ENCODE measurements at places on chromosomes 2 and 18.

GRCh38 chr2:140747090-140747489 is 1383.7 kb downstream of the LRP1B start:
- DNase-seq, result no peak

- DNase-seq, result no peak
Measured at GRCh38 chr18:8848541-8848940, 143.2 kb downstream of the MTCL1 start.

- no peak for DNase-seq
Measured at GRCh38 chr2:237090906-237091305, 5.2 kb downstream of the COPS8 start.

DNA sequence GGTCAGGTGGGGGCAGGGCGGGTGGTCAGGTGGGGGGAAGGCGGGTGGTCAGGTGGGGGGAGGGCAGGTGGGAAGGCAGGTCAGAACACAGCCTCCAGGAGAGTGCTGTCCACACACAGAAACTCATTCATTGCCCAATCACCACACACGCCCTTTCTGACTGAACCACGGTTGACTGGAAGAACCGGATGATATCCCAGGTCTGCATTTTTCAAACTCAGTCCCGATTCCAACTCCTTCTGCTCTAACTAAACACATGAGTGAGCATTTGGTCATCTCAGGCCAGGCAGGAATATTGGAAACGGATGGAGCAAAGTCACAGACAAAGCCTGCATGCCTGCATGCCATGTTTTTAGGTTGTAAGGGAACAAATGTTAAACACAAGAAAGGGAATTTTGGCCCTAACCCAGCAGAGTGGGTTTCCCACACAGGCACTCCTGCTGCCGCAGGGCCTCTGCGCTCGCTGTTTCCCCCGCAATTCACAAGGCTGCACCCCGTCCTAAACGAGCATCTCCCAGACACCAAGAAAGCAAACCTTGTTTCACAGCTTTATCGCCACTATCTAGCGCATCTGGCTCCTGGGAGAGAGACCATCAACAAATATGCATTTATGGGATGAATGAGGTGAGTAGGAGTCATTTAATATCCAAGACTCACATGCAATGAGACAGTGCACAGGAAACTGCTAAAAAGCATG is 100.1 kb downstream of the ZNF516 start:
- no peak for DNase-seq

GRCh38 chr2:17057109-17058017 is 391.7 kb upstream of the CYRIA start:
- DNase-seq, result no peak

DNA sequence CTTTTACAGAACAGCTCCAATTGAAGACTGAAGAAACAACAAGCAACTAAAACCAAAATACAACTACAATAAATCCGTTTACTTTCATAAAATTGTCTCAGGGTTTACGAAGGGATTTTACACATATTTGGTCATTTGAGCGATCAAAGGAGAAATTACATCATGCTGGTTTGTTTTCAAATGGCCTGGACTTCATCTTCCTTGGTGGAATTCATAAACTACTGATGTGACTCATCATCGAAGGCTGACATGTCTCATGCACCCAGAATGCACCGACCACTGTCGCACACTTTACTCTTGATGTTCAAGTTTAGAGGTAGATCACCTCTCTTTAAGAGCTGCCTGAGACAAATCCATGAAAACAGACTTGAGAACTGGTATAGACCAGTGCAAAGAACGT is 25.6 kb upstream of the PMAIP1 start:
- no peak for DNase-seq

GRCh38 chr18:13359210-13359609 is 140.7 kb downstream of the LDLRAD4 start:
- DNase-seq, result no peak

DNA sequence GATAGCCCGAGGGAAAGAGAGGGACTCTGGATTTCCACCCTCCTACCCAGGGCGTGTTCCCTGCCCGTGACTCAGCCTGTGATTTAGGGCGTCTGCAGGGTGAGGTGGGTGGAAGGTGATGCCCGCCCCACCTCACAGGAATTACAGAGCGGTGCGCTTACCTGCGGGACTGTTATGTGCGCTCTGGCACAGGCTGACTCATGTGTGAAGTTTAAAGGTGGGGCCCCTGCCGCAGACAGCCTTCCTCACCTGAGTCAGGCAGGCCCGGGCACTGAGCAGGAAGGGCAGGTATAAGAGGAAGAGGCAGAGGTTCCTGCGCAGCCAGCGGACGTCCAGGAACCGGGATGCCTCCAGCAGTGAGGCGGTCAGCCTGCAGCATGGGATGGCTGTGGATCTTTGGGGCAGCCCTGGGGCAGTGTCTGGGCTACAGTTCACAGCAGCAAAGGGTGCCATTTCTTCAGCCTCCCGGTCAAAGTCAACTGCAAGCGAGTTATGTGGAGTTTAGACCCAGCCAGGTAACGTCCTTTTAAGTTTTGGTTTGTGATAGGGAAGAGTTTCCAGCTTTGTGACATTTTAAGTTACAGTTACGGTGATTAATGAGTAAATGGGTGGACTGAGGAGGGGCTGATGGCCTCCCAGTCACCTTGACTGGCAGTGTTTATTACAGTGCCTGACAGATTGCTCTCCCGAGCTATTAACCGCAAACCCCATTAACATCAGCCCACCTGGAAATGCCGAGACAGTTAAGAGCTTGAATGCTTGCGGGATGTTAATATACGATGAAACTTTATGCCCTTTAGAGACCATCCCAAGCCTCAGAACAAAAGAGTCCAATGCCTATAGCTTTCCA is 141.6 kb upstream of the TTC39C start:
- DNase-seq, result no peak

DNA sequence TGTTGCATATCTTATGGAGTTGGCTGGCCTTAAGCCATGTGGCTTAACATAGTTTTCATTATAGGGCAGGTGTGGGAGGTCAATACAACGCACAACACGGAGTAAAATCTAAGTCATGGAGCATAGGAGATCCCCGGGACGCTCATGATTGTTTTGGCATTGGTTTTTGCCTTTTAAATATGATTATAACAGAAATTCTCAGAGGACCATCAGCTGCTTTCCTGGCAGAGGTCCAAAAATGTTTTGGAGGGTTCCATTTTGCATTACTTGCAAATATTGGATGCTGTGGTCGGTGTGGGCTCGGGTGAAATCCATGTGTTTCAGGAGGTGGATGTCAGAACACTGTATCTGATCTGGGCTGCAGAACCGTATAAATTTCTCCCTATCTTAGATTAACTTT is 3.4 kb downstream of the NCOA1 start:
- no peak for DNase-seq

DNA sequence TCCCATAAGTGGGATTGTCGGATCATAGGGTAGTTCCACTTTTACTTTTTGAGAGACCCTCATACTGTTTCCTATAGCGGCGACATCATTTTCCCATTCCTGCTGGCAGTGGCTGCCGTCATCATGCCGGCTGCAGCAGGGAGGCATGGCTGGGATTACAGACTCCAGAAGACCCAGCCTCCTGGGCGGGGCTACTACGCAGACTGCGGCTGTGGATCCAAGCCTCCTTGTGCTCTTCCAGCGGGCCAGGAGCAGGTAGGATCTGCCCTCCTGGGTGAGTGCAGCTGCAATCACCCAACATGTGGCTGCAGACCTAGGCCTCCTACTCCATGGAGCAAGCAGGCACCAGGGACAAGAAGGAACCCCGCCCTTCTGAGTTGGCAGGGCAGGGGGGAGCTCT is 359.2 kb downstream of the GALR1 start:
- no peak for DNase-seq

DNA sequence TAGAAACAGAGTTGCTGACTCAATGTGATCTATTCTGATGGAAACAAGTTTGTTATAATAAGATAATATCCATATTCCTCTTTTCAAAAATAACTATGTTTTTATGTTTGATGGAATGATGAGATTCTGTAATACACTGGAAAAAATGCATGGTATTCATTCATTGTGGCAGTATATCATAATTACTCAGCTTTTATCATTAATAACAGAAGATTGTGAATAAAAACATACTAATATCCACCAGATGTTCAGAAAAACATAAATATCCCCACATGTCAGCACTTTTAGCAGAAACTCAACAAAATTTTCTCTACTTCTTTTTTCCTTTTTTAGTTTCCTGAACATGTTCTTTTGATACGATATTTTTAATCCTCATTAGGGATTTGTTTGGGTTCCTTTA is 130.9 kb upstream of the CAVIN2 start:
- no peak for DNase-seq

DNA sequence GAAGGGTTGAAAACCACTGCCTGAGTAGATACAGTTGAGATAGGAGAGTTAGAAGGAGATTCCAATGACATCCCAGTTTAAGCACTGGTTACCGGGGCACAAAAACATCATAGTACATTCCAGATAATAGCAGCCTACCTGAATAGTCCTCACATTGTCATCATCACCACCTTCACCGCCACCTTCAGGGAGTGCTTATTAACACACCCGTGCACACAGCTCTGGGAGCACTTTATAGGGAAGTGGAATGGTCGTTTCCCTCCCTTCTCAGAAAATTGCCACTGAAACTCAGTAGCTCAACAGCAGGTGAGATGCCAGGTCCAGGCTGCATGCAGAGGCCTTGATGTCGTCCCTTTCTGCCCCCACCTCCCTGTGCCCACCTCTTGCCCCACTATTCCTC is 8.2 kb downstream of the SERPINB7 start:
- DNase-seq, result no peak

DNA sequence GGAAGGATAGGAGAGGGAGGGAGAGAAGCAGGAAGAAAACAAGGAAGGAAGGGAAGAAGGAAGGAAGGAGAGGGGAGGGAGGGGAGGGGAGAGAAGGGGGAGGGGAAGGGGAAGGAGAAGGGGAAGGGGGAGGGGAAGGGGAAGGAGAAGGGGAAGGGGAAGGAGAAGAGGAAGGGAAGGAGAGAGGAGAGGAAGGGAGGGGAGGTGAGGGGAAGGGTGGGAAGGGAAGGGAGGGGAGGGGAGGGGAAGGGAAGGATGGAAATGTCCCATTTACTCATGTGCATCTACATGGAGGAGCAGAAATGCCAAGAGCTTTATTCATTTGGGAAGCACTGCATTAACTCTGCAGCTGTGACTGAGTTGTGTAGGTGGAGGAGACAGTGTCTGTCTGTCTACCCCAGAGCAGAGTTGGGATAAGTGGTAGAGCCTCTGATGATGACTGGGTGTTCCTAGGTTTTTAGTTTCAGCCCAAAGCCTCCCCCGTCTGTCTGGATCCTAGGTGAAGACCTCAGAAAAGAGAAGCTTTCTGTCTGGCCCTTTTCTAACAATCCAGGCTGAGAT is 131.3 kb downstream of the COL6A3 start:
- DNase-seq, result no peak

DNA sequence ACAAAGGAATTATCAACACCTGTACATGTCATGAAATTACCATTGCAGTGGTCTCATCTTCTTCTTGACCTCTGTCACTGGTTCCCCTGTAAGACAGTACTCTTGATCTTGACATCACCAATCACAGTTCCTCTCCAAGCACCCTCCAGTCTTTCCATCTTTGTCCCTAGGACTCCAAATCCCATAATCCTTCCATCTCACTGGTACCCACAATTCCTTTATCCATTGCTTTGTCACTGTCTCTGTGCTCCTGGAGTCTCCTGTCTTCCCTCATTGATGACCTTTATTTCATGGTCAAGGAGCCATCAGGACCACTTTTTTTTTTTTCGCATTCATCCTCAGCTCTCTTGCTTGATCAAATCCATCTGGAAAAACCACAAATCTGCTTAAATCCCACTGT is 56.7 kb downstream of the COL4A3 start:
- DNase-seq, result no peak

GRCh38 chr2:219230059-219230540 is 494 bp downstream of the ANKZF1 start:
- no peak for DNase-seq
